ENCODE measurements at places on chromosomes 7 and 10.
A peak's percentile ranks its signal among the peaks of the same experiment; 100 is the strongest.

DNA sequence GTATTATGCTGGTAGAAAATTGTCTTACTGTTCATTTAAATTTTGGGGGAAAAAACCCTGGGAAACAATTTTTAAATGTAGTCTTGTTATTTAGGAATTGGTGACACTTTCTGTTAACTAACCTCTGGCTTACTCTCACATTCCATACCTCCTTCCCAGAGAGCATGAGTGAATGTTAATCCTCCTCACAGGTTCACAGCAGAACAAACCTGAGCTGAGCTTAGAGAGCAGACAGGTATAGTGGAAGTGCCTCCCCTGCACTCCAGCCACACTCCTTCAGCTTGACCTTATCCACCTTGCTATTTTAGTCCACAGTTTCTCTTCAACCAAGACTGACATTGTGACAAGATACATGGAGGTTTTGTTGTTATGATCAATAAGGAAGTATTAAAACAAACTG, 235.9 kb downstream of the FOXP2 start:
- no peak for DNase-seq

GRCh38 chr10:57249615-57250281, 888.7 kb upstream of the ZWINT start:
- DNase-seq = no peak

GRCh38 chr7:148605350-148605749, 14.8 kb downstream of the C7orf33 start:
- DNase-seq = no peak

GRCh38 chr7:102916426-102916825, 3.6 kb downstream of the LRRC17 start:
- DNase-seq = no peak

GRCh38 chr7:118938845-118939244, 714.3 kb downstream of the ANKRD7 start:
- DNase-seq = no peak

GRCh38 chr7:2109936-2110609, 122.7 kb downstream of the MAD1L1 start:
- DNase-seq = no peak

DNA sequence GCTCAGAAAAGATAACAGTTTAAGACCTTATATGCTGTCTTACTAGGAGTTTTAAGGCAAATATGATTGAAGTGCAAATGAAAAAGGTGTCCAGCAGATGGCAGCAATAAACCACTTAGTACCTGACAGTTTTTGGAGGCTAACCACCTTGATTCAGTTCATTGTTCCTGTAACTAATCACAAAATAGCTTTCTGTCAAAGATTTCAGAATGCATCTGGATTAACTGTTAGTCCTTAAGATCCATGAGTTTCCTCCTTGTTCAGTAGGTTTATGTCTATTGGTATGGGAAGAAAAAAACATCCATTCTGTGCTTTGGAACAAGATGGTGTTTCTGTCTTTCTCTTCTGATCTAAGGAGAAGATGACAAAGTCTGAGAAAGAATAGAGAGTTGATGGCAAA, 46.6 kb downstream of the CCSER2 start:
- DNase-seq = peak; percentile 30

GRCh38 chr10:7707102-7707501, 4.0 kb downstream of the ITIH2 start:
- no peak for DNase-seq

DNA sequence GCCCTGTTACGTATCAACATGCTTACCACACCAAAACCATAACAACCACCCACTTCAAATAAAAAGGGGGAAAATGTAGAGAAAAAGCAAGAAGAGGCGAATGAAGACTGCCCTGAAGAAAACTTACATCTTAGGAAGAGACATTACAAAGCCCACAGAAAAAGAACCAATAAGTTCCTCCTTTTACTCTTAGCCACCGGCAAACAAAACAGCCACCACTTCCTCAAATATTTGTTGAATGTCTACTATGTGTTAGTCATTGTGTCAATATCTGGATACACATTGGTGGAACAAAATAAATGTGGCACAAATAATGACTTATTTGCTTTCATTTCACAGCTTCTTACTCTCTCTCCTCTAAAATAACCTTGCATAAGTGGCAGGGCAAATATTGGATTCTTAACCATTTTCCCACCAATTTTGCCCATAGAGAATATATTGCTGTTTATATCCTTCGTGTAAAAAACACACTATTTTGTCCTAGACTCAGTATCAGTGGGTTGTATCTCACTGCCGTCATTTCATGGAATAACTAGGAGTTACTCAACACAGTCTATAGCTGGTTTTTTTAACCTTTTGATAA, 106.8 kb downstream of the ANK3 start:
- no peak for DNase-seq

- no peak for DNase-seq
Observed at GRCh38 chr10:22648547-22648961, 65.8 kb downstream of the PIP4K2A start.

DNA sequence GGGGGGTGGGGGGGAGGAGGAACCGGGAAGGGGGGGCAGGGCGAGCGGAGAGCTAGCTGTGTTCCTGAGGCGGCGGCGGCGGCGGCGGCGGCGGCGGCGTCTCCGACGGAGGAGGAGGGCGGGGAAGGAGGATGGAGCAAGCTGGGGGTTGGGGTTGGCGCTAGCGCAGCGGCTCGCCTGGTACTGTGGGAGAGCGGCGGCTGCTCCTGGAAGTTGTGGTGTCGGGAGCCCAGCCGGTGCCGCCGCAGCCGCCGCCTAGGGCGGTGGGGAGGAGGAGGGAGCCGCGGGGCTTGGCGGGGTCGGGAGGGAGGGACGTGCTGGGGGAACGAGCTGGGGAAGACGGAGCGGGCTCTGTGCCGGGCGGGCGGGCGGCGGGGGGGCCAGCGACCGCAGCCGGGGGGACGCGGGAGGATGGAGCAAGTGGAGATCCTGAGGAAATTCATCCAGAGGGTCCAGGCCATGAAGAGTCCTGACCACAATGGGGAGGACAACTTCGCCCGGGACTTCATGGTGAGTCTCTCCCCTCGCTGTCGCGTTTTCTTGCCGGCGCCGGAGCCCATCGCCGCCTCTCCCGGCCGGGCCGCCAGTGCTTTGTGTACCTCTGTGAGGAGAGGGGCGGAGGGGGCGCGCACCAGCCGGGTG, at the start of gene PTPN12:
PTPN12 (plus strand) TSS at position 160 of the 642 bp plus-strand sequence; CDS start at position 412, 252 bp downstream.
- DNase-seq = no peak

DNA sequence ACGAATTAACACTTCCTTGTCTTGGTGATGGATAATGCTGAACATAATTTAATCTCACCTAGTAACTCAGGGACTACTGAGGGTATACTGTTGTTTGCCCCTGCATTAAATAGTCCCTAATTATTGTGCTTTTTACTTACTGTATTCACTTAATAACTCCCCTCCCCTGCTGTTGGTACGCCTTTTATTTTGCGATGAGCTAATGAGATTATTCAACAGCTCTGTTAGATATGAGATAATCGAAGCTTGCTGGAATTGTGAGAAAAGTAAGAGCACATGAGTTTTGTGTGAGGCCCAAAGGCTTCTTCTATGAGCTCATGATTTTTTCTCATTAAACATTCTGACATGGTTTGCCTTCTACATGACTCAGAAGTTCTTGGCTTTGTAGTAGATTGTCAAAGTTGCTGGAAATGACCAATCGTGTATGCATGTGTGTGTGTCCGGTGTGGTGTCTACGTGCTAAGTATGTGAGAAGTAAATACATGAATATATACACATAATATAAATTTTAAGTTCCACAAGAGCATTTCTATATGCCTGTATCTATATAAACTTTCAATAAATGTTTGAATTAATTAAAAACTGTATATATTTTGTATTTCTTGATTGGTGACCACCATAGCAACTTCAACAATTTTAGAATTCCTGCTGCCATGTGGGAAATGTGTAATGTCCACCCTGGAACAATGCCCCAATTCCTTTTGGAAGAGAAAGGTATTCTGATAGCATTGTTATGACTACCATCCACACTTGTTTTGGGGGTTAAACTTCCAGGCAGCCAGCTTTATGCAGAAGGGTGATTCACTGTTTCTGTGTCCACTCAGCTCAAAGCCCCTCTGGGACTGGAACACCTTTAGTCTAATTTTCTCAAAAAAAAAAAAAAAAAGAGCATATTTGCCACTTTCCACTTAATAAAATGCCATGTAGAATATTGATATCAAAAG, 106.2 kb downstream of the SAMD9 start:
- DNase-seq = no peak

GRCh38 chr7:43572516-43573049, 10.3 kb upstream of the STK17A start:
- peak; percentile 13 for DNase-seq

- no peak for DNase-seq
Observed at GRCh38 chr10:106872176-106872575, 292.3 kb downstream of the SORCS1 start.

DNA sequence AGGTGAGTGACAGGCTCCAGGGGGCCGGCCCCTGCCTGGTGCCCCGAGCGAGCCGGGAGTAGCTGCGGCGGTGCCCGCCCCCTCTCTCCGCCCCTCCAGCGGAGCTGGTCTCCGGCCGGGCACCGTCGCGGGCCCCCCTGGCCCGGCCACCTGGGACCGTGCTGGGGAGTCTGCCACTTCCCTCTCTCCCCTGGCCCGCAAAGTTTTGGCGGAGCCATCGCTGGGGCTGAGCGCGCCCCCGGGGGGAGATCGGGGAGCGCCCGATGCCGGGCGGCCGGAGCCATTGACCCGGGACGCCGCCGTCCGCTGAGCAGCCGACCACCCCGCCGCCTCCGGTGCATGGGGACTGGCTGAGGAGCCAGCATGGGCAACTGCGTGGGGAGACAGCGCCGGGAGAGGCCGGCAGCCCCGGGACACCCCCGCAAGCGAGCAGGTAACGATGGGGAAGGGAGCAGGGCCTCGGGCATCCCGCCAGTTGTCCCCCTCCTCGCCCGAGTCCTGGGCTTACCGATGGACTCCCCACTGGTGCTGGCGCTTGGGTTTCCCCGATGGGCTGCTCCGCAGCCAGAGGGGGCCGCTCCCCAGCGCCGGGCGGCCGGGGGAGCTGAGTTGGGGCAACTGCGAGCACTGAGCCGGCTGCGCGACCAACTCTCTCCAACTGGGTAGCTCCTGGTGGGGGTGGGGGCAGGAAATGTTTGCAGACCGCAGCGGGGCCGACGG, at the start of gene UBTD1:
UBTD1 (plus strand) TSS at position 84 of the 720 bp plus-strand sequence; CDS start at position 364, 280 bp downstream.
- DNase-seq = no peak

DNA sequence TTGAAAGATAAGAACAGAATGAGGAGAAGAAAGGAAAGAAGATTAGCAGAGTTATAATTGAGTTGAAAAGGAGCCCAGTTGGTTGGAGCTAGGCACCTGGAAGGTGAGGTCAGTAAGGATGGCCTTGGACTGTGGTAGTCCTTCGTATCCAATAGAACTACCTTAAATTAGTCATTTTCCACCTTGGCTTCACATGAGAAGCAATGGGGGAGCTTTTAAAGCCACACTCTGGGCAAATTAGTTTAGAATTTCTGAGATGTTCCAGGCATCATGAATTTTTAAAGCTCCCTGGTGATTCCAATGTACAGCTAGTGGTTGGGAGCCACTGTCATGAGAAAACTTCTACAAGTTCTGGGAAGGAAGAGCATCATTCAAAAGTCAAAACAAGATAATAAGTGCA, 27.3 kb upstream of the CYP3A5 start:
- no peak for DNase-seq

GRCh38 chr10:70540089-70540788, 61.7 kb downstream of the PALD1 start:
- no peak for DNase-seq

DNA sequence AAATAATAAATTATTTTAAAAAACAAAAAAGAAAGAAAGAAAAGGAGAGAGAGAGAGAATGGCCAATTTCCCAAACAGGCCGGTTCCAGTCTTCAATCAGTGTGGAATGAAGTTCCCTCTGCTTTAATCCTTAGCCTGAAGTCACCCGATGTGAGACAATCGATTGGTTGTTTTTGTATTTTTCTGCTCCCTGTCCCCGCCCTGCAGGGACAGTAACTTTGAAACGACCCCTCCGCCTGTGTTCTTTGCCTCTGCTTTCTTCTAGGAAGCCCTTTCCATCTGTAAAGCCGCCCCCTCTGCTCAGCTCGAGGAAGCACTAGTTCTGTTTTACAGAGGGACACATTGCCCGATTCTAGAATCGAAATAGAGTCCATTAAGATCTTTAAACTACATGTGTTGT, 33.4 kb downstream of the FOXL3 start:
- DNase-seq = no peak

DNA sequence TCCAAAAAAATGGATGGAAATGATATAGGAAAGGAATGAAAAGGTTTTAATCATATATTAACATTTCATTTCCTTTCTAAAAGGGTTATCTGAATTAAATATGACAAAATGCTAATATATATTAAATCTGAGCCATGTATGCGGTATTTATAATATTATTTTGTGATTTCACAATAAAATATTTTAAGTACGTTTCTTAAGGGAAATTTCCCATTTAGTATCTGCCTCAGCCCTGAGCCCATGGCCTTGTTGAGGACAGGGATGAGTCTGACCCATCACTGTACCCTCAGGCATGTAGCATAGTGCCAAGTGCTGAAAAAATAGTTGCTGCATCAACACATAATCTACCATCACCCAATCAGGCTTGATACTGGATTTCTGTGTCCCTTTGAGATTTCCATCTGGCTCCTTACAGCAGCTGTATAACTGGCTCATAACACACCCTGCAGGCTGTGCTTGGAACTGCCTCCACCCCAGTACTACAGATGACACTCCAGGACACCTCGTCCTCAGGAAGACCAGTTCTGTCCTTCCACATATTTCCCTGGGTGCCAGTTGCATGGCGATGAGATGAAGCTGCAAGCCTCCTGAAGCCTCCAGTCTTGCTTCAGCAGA, 59.4 kb upstream of the ASAH2 start:
- no peak for DNase-seq

GRCh38 chr7:79936281-79936983, 198.2 kb upstream of the GNAI1 start:
- DNase-seq = no peak

GRCh38 chr10:21668831-21669230, 134.8 kb downstream of the MLLT10 start:
- no peak for DNase-seq

DNA sequence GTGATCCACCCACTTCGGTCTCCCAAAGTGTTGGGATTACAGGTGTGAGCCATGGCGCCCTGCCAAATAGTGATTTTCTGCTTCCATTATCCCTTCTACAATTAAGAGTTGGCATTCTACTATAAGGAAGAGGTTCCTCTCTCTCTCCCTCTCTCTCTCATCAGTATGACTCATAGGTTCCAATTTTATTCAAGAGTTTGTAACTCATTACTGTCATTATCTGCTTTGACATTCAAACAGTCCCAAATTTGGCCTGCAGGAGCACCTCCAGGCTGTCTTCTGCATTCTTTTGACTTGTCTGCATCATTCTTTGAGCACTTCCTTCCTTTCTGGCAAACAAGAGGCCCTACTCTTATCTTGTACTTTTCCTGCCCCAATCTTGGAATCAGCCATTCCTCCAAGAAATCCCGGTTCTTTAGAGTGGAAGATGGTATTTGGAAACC, 33.2 kb upstream of the CALU start:
- no peak for DNase-seq

Measured in hippocampal formation (tissue), 2 donors.